NCI-H1694 (cell line): ENCODE measurements at places on chromosomes 16 and 17.
A peak's percentile ranks its signal among the peaks of the same experiment; 100 is the strongest.

- DNase-seq, result no peak
Measured at GRCh38 chr16:79690159-79690558, 89.6 kb upstream of the MAF start.

- no peak for DNase-seq
Measured at GRCh38 chr16:8716592-8716991, 42.2 kb downstream of the ABAT start.

- no peak for DNase-seq
Measured at GRCh38 chr17:78175643-78175981, 7.2 kb downstream of the SYNGR2 start.

GRCh38 chr17:9472094-9472493 lies 103.5 kb downstream of the STX8 start:
- no peak for DNase-seq

- no peak for DNase-seq
Measured at GRCh38 chr17:17540278-17540906, 44.2 kb upstream of the RASD1 start.

GRCh38 chr17:40106760-40107521 lies 6.6 kb upstream of the NR1D1 start:
- DNase-seq, result no peak

DNA sequence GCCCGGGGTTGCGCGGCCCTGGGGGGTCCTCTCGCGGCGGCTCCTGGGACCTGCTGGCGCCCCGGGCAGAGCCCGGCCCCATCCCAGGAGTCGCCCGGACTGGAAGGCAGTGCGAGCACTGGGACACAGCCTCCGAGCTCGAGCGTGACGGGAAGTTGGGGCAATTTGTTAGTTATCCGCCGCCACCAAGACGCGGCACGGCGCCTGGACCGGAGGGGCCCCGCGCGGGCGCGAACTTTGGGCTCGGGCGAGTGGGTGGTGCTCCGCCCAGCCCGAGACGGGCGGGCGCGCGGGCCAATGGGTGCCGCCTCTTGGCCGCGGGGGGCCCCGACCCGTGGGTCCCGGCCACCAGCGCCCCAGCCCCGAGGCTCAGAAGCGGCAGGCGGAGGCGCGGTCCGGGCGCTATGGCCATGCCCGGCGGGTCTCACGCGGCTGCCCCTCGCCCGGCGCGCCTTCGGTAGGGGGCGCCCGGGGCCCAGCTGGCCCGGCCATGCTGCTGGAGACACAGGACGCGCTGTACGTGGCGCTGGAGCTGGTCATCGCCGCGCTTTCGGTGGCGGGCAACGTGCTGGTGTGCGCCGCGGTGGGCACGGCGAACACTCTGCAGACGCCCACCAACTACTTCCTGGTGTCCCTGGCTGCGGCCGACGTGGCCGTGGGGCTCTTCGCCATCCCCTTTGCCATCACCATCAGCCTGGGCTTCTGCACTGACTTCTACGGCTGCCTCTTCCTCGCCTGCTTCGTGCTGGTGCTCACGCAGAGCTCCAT lies at the start of gene ADORA2B:
TSS of gene ADORA2B (plus strand) at position 372 of the 768 bp plus-strand sequence. CDS start at position 491, 119 bp downstream.
- DNase-seq, result no peak

DNA sequence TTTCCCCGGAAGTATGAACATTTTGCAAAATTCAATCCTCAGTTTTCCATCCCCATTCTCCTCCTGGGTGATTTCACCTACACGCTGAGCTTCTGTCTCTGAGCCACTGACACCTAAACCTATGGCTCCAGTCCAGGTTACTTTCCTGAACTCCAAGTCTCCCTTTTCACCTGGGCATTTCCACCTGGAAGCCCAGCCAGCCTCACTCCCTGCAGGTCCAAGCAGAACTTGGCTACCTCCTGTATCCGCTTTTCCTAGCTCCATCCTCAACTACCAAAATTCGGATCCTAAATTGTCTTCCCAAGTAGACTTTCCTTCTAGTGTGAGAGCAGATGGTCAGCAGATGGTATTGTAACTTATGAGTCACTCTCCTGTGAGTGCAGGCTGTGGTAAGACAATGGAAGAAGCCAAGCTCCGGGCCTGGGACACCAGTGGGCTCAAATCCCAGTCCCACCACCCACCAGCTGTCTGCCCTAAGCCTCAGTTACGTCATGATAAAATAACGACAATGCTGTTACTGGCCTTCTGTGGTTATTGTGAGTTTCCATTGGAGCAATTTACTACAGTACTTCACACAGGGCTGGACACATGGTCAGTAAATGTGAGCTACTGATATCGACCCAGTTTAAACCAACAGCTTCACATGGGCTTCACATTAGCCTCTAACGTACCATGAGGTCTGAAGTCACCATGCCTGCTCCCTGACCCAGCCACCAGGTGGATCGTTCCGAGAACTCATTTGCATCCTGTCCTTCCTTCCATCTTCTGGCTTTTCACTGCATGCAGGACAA lies 33.3 kb downstream of the PECAM1 start:
- peak; percentile 95 for DNase-seq

- DNase-seq, result no peak
Measured at GRCh38 chr17:4636474-4637100, 4.9 kb downstream of the ALOX15 start.

DNA sequence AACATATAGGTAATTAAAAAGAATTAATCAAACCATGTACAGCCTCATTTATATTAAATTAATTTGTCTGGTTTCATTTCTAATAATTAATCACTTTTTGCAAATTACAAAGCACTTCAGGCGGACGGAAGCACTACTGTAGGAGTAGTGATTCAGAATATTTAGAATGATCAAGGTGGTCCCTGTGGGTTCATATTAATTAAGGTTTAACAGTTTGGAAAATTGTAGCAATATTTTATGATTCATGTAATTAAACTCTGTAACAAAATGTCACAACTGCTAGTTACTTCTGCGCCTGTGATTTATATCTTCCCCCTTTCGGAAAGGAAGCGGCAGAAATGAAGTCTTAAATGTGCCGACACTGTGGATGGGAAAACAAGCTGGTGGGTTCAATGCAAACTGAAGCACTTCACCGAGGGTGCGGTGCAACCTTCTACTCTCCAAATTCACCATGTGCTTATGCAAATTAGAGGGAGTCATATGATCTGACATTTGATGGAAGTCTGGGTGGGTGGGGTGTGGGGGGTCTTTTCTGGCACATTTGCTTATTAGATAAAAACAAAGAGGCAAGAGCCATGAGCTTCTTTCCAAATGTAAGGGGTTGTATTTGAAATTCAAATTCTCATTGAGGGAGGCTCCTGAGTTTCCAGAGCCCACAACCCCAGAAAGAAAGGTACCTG lies 679.4 kb downstream of the TOX3 start:
- no peak for DNase-seq

GRCh38 chr16:57422026-57422944 lies 17.7 kb downstream of the CCL17 start:
- peak; percentile 40 for DNase-seq

DNA sequence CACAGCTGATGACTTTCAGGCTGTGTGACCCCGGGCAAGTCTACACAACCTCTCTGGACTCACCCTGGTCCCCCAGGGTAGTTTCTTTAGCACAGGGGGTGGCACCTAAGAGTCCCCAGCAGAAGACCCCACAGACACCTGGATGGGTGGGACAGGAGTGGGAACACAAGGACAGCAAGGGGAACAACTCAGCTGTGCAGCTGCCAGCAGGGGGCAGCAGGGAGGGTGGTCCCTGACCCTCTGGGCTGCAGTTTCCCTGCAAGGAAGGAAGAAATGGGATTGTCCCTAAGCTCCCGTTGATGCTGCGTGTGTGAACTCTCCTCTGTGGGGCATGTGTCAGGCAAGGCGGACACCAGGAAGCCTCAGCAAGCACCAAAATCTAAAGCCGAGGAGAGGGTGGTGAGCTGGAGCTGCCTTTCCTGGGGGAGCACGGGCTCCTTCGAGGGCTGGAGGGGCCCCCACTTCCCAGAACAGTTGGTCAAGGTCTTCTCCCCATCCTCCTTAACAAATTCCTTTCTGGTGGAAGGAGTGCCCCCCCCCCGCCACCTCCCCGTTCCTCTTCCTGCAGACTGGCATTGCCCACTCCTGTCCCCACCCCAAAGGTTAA lies 24.1 kb upstream of the CDH5 start:
- DNase-seq, result peak; percentile 60

- no peak for DNase-seq
Measured at GRCh38 chr17:83012200-83012785, 67.1 kb upstream of the METRNL start.

DNA sequence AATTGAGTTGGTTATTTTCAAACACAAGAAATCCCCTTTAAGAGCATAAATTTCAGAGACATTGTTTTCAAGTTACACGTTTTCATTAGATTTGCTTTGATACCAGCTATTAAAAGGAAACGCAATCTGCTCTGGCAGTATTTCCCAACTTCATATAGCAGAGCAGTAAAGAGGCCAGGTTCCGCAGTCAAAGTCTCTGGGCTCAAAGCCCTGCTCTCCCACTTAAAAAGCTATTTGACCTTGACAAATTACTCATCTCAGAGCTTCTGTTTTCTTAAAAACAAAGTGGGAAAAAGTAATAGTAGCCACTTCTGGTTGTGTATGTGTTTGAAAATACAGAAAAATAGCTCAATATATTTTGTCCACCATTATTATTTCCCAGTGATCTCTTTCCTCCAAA lies 89.7 kb upstream of the CDYL2 start:
- no peak for DNase-seq

- no peak for DNase-seq
Measured at GRCh38 chr16:10684511-10685151, 10.1 kb downstream of the TEKT5 start.

- DNase-seq, result no peak
Measured at GRCh38 chr16:57486858-57487834, 853 bp upstream of the DOK4 start.

DNA sequence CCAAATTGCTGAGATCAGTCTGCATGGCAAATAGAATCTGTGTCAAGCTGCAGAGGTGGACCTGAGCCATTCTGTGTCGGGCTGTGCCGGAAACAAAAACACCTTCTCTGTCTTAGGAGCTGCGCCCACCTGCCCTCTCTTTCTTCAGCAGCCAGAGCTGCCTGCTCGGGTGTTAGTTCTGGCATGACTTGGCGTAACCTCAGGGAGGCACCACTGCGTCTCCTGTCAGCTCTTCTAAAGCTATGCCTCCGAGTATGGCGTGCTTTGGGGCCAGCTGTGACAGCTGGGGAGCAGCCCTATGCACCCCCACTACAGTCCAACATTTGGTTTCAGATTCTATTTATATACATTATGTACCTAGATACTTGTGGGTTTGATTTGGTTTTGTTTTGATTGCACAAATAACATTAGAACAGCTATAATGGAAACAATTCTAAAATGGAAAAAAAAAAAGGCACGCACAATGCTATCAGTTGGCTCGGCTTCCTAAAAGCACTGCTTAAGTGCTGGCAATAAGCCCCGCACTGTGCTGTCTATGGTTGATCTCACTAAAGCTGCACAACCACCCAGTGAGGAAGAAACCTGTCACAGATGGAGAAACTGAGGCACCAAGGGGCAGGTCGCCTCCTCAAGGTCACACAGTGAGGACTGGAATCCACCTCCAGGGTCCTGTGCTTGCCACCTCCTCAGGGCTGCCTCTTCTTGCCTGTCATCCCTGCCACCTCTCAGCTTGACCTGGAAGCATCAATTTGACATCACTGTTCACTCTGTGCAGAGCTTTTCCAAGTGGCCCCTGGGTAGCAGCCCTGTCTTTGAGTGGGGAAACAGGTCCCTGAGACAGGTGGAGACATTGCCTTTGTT lies 18.7 kb upstream of the ADGRG1 start:
- peak; percentile 37 for DNase-seq

DNA sequence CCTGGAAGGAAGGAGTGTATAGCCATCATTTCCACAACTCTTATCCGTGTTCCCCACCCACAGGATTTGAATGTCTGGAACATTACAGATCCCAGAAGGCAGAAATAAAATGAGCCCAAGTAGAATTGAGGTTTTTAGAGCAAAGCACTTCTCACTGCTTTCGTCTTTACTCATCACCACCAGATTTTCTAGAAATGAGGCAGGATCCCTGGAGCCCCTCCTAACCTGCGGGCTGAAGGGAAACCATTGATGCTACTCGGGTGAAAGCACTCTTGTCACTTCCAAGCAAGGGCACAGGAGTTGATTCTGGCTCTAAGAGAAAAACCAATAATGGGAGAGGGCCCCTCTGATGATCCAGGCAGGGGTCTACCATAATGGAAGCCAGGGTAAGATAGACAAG lies 2.8 kb upstream of the ALDOC start:
- DNase-seq, result no peak

GRCh38 chr17:82390860-82391435 lies 19.4 kb downstream of the UTS2R start:
- DNase-seq, result no peak

DNA sequence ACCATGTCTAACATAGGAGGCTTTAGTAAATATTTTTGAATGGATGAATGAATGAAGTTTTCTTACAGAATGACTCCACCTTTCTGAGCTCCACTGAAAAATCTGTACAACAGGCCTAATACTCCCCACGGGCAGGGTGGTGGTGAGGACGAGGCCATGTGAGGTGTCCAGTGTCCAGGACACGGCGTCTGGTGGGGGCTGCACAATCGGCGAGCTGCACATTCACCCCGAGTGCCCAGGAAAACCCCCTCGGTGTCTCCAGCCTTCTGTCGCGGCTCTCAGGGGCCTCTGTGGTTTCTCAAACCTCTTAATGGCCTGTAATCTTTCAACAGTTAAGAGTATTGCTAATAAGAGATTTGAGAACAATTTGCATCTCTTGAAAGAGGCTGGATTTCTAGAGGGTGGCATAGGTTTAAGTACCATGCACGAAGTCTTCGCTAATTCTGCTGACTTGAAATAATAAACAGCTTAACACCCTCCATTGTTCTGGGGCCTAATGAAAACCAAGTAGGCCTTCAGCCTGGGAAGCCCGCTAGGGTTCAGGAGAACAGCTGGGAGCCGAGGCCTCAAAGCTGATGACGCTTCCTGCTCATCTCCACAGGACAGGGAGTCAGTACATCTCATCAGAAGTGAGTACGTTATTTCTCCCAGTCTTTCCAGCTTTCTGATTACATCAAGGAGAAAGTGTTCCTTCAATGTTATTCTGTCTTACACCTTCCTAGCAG lies 304.6 kb upstream of the FOXF1 start:
- no peak for DNase-seq

DNA sequence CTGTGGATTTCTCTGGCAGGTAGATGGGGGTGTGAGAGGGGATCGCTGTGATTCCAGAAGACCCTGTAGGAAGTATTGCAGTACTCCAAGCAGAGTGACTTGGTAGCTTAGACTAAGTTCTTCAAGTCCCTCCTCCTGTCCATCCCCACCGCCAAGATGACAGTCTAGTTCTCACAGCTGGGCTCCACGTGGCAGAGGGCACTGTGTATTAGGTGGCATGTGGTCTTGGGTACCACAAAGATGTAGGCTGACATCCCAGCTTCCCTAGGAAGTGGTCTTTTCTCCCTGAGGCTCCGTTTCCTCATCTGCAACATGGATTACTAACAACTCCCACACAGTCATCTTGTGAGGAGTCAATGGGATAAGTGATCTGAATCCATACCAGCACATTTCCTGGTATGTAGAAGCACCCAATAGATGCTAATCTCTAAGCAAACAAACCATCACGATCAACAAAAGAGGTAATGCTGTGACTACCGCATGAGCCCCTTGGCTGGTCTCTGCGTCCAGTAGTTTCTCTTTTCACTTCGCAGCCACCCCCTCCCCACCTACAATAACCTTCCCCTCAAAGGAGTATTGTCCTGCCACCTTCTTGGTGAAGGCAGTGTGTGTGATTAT lies 349.1 kb upstream of the EEF2KMT start:
- DNase-seq, result no peak
